Osteocyte (in vitro differentiated cells): ENCODE measurements at places on chromosomes 4 and X. TPM values are rescaled to one million over a fixed set of nuclear protein-coding genes. Genes with fewer than 3 reads are reported as not detected.

DNA sequence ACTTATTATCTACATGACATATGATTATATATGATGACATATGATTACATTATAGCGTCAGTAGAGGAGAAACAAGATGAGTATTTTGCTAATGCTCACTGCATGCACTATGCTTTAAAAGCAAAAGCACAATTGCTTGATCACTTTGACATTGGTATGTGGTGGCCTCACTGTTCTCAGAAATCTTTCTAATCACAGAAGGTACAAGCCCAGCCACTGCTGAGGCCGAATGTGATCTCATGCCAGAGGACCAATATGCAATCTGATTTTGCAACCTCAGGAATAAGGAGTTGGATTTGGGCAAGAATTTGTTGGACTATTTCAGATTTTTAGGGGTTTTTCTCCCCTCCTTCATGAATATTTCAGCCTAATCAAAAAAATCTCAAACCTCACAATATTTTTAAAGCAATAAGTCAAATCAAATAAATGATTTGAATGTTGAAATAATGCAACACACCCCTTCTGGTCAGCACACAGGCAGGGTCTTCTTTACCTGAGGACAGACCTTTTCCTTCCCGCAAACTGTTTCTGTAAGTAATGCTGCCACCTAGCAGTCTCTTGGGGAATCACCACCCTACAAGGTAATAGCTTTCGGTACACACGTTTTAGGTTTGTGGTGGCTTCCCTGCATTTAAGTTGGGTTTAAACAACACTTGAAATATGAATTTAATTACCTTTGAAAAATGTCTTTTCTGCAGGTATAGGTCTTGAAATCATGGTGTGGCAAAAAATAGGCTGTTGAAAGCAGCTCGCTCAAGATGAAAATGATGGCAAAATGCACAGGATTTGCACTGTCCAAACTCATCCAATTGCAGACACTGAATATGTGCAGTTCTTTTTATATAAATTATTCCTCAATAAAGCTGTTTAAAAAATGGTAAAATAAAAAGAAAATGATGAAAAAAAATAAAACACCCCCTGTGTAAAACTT lies 4.8 kb upstream of the CXCL13 start:
- H3K27ac ChIP-seq, result no peak overlapping the region
- H3K4me3 ChIP-seq, result no peak overlapping the region
- DNase-seq, result no peak
- H3K27me3 ChIP-seq, result peaks cover 62% of the 10 kb centered on the region

- no peak for DNase-seq
- H3K27ac ChIP-seq, result no peak overlapping the region
- H3K36me3 ChIP-seq, result no peaks in the 10 kb centered on the region
- no peaks in the 10 kb centered on the region for H3K4me1 ChIP-seq
- H3K27me3 ChIP-seq, result no peaks in the 10 kb centered on the region
These were observed 498.4 kb downstream of the PACRGL start for GRCh38 chr4:21198683-21199082.

DNA sequence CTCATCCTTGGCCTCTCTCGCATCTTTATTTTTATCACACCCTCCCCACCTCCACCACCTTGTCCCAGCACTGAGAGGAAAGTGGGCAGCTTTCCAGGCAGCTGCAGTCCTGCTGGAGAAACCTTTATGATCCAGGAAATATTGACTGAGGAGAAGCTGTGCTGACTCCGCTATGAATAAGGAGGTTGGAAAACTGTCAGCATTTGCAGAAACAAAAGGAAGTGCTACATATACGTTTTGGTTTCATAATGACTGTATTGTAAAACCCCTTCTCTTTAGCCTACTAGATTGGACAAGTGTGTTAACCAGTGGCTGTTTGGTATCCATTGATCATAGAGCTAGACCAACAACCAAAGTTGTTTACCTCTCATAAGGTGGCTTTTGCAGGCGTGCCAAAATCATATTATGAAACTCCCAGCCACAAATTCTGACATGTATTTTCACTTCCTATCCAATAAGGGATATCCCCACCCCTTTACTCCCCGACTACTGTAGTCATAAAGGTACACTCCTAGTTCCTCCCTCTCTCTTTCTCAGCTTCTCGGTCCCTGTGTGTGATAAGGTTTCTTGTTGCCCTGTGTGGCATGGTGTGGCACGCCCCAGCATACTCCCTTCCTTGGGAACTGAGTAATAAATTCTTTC lies 88.4 kb downstream of the GPR143 start:
- H3K4me3 ChIP-seq, result no peak overlapping the region
- H3K27ac ChIP-seq, result no peak overlapping the region
- H3K36me3 ChIP-seq, result peaks cover 12% of the 10 kb centered on the region
- no peaks in the 10 kb centered on the region for H3K27me3 ChIP-seq

DNA sequence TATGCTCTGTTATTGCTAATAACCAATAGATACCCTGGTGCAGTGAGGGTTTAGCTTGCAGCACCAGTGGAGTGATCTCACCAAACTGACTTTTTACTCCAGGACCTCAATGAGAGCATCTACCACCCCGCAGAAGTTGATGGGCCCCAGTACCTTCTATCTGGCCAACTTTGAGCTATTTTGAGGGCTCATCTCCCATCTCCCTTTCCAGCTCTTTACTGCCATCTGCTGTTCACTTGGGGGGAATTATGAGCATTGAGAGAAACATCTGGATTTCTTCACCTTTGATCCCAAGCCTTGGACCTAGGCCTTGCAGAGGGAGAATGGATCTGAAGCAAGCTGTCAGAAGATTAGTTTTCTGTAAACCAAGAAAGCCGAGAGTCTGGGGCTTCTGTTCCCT lies 143.6 kb downstream of the TMEM164 start:
- no peak for DNase-seq
- no peak overlapping the region for H3K4me3 ChIP-seq

The INPP4B gene
- total RNA-seq, result 9.9 and 10.9 TPM in 2 replicates
